ENCODE measurements at places on chromosomes 2 and 18.

DNA sequence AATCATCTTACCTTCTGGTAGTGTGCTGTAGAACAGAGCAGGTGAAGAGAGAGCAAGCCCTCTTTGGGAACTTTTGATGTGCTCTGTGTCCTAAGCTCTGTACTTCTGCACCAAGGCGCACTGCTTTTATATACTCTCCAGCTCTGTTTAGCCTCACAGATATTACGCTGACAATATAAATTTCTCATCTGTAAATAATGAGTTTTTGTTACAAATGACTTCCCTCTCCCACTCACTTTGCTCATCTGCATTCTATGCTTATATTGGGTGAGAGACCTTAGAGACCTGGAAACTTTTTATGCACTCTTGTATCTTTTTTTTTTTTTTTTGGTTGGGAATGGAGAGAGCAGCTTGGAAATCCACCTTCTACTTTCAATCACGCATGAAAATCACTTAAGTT, at the start of gene GCG:
Gene GCG, minus strand, starts transcription at position 101 of the 400 bp plus-strand sequence. CDS start 3,069 bp downstream, outside the sequence.
- no peak for DNase-seq

- peak; percentile 96 for DNase-seq
Observed at GRCh38 chr18:23071285-23071684, 64.0 kb upstream of the CABLES1 start.

GRCh38 chr2:39492095-39492590, 55.1 kb upstream of the MAP4K3 start:
- DNase-seq: peak; percentile 100

GRCh38 chr2:30165617-30166016, 18.8 kb downstream of the YPEL5 start:
- no peak for DNase-seq

DNA sequence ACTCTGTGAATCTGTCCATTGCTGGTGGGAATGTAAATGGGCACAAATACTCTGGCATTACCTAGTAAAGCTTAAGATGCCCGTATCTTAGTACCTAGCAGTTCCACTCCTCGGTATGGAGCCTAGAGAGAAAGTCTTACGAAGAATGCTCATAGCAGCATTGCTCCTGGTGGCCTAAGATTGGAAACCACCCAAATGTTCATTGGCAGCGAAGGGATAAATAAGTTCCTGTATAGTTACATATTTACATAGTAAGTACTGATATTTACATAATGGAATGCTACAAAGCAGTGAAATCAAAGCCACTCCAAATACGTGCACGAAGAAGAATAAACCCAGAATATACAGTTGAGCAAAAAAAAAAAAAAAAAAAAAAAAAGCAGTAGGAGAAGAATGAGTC, 46.7 kb upstream of the PDIA6 start:
- DNase-seq: no peak

DNA sequence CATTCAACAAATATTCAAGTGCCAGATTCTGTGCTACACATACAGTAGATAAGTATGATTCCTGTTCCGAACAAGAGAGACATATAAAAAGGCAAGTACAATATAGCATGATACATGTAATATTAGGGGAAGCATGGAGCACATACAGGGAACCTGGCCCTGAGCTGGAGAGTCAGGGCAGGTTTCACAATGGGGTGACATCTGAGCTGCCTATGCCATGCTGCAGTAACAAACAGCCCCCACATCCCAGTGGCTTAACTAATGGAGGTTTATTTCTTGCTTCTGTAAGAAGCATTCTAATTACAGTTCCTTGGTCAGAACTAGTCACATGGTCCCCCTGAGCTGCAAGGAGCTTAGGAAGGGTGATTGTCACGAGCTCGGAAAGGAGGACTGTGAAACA, 27.3 kb upstream of the TACR1 start:
- DNase-seq: no peak

GRCh38 chr2:8214036-8214615, 467.7 kb upstream of the ID2 start:
- DNase-seq: peak; percentile 5

Measured in MV-4-11 (cell line).